ENCODE measurements at places on chromosomes 2 and 18.

- no peak for DNase-seq
Measured at GRCh38 chr2:75489721-75490120, 71.0 kb downstream of the EVA1A start.

- DNase-seq, result no peak
Measured at GRCh38 chr2:64212346-64212745, 68.1 kb upstream of the PELI1 start.

DNA sequence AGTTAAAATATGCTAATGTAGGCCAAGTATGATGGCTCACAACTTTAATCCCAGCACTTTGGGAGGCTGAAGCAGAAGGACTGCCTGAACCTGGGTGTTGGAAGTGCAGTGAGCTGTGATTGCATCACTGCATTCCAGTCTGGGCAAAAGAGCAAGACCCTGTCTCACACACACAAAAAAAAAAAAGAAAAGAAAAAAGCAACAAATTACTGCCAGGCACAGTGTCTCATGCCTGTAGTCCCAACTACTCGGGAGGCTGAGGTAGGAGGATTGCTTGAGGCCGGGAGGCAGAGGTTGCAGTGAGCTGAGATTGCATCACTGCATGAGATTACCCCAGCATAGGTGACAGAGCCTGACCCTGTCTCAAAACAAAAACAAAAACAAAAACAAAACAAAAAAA, 110.6 kb downstream of the PRELID3A start:
- DNase-seq, result no peak

GRCh38 chr2:231008131-231008530, 12.2 kb downstream of the SPATA3 start:
- no peak for DNase-seq

DNA sequence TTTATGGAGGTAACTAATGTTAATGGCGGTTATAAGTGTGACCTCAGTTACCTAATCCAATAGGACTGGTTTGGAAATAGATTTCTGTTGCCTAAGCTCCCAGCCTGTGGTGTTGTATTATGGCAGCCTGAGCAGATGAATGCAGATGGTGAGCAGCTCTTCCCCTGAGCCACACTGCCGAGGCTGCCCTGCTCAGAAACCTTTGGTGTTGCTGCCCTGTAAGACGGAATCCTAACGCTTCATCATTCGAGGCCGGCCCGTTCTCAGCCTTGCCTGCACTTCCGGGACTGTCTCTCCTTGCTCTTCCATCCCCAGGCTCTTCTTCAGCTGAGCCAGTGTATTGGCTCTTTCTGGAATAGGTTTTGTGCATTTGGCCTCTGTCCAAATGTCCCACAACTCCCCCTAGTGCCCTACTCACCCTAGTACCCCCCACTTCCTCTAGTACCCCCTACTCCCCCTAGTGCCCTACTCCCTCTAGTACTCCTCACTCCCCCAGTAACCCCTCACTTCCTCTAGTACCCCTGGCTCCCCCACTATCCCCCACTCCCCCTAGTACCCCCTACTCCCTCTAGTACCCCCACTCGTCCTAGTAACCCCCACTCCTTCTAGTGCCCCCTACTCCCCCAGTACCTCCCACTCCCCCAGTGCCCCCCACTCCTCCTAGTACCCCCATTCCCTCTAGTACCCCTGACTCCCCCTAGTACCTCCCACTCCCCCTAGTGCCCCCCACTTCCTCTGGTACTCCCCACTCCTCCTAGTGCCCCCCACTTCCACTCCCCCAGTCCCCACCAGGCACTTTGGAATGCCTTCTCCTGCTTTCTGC, 106.0 kb upstream of the TAF1B start:
- DNase-seq, result no peak

GRCh38 chr2:118576109-118576855, 271.2 kb downstream of the EN1 start:
- DNase-seq, result no peak

DNA sequence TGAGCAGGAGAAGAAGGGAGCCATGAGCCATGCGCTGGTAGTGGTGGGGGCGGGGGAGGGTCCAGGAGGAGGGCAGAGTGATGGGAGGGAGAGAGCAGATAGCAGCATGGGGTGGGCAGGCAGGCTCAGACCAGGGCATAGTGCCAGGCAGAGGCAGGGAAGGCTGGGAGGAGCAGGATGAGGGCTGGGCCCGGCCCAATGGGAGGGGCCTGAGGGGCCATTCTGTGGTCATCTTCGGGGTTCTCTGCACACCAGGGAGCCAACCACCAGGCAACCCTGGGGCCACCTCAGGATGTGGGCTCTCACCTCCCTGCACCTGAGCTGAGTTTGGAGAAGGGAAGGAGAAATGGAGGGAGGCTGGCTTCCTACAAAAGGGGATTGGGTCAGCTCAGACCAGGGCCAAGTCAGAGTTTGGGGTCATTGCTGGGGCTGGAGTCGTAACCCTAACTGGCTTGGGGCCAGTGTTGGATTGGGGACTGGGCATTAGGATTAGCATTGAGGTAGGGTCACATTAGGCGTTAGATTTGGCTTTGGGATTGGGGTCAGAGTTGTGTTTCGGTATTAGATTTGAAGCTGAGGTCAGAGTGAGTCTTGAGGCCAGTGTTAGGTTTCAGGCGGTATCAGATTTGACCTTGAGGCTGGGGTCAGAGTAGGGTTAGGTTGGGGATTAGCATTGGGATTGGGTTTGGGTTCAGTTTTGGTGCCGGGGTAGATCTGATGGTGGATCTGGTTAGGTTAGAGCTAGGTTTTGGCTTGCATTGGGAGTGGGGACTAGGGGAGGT, 11.2 kb downstream of the VIL1 start:
- DNase-seq, result no peak

DNA sequence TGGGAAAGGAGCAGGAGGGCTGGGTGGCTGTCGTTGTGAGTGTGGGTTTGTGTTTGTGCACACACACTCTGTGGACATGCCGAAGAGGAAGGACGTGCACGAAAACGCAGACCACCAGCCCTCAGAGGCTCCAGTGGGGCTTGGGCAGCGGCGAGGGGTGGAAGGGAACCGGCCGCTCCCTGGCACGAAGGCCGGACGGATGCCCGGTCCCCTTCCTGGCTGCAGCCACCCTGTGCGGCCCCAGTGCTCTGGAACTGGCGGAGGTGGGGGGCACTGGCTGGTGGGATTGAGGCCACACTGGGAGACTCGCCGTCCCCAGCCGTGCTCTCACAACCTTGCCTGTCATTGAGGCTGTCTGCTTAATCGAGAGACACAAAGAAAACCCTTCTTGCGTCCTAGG, 852.6 kb upstream of the SALL3 start:
- DNase-seq, result no peak

DNA sequence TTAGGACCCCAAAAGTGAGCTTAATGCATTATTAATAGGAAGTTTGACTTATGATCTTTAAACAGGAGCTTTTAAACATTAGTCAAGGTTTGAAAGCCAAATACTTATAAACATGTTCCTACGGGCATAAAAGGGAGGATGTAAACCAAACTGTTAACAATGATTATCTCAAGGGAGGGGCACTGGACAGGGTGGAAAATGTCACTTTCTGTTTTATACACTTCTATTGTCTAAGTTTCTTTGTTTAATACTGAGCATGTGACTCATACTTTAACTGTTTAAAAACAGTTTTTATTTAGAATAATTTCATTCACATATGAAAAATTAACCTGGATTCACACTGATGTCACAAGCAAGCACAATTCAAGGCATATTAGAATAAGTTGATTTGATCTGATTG, 18.3 kb upstream of the ITGA6 start:
- no peak for DNase-seq

GRCh38 chr2:142136571-142136970, 5.8 kb upstream of the LRP1B start:
- DNase-seq, result no peak

Measured in ureter (tissue), 1 donor.